ENCODE measurements at places on chromosomes 11 and 22.

- no peak for DNase-seq
Observed at GRCh38 chr11:71186806-71187205, 65.6 kb downstream of the SHANK2 start.

DNA sequence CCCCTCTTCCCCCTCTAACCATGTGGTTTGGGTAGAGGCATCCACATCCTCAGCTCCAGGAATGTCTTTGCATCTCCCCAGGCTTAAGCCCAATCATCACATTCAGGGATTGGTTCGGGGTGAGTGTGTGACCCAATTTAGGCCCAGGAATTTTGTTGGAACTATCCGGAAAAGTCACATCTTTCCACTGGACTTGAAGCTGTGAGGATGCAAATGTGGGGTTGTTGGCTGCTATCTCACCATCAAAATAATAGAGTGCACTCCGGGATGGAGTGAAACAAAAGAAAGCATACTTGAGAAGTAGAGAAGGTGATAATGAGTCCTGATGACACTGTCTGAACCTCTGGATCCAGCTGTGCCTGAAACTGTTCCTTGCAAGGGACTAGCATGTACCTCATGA, 33.8 kb upstream of the OLFML1 start:
- no peak for DNase-seq

GRCh38 chr11:84922212-84922805, 704.8 kb downstream of the DLG2 start:
- DNase-seq = no peak

GRCh38 chr11:91698845-91699244, 525.8 kb upstream of the FAT3 start:
- no peak for DNase-seq

GRCh38 chr11:64539711-64540427, 51.2 kb upstream of the SLC22A12 start:
- no peak for DNase-seq

- no peak for DNase-seq
Observed at GRCh38 chr22:37638391-37639069, 939 bp upstream of the SH3BP1 start.

Measured in fibroblast of mammary gland (primary cell).